ENCODE measurements at places on chromosomes 16 and 17.

GRCh38 chr16:9612267-9612666, 520.8 kb downstream of the HAPSTR1 start:
- no peak for DNase-seq

DNA sequence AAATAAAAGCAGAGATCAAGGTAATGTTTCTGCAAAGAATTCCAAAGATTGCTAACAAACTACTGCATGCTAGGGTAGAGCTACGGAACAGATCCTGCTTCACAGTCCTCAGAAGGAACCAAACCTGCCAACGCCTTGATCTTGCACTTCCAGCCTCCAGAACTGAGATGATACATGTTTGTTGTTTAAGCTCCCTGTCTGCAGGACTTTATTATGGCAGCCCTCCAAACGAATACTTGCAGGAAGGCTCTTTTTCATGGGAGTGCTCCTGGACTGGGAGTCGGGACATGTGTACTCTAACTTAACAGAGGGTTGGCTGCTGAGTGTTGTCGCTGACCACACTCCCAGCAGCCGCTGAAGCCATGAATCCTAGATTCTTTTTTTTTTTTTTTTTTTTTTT, 808.8 kb upstream of the EEF2KMT start:
- DNase-seq, result no peak

GRCh38 chr17:40556884-40557414, 8.3 kb downstream of the CCR7 start:
- peak; percentile 33 for DNase-seq

DNA sequence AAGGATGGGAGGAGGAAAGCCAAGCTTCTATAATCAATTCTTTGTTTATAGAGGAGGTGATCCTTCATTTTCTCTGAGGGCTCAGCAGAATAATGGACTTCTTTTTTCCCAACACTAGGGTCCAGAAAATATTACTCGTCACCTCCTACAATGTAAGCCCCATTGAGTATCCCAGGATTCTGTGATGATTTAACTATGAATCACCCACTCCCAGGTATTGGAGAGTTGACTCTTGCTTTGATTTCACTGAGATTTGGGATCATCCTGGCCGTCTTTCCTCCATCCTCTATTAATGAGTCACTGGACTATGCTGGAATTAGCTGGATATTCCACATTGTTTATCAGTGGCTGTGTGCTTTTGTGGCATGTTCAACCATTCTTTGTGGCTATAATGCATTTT, 452.0 kb downstream of the NPIPA7 start:
- no peak for DNase-seq

- no peak for DNase-seq
These were observed 606 bp downstream of the ABCA10 start for GRCh38 chr17:69228018-69228417.
